NK-92 treated with Interleukin-12 subunit alpha and Interleukin-12 subunit beta, amount 100 ng/mL, for 24 hours (cell line): ENCODE measurements at places on chromosomes 3 and 15.

GRCh38 chr15:61084944-61085367, 144.1 kb downstream of the RORA start:
- DNase-seq = no peak

GRCh38 chr3:132382267-132382666, 35.0 kb upstream of the DNAJC13 start:
- no peak for DNase-seq

GRCh38 chr15:65945616-65946015, 76.3 kb downstream of the RAB11A start:
- no peak for DNase-seq

DNA sequence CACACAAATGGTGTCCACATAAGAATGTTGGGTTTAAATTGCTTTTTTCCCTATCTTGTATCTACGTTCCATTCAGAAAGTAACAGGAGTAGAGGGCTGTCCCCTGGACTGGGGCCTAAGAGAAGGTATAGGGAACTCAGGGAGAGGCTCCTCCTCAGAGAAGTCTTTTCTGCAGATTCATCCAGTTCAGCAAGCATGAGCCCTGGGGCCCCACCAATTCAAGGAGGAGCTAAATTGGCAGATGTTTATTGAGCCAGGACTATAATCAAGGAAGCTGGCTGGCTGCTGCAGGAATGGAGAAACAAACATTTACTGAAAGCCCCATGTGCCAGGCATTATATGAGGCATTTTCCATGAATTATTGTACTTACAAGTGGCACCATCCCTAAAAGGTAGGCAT, 22.1 kb upstream of the LARS2 start:
- DNase-seq = no peak

DNA sequence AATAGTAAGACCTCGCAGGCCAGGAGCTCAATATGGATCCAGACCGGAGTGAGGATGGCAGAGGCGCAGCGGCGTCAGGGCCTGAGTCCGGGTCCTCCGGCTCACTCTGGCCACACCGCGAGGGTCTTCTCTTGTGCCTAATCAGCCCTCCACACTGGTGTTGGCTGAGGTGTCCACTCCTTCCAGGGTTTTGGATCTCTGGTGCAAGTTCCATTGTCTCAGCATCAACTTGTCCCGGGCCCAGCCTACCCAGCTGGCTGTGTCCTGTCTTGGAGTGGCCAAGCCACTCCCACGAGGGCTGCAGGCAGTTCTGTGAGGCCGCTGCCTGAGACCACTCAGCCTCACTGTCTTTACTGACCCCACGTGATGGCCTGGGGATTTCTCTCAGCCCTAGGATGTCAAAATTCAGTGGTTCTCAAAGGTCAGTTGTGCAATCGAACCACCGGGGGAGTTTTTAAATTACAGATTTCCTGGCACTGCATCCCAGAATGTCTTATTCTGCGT, 12.6 kb upstream of the GOLGA6L7 start:
- no peak for DNase-seq

- no peak for DNase-seq
These were observed 147.8 kb downstream of the SOX2 start for GRCh38 chr3:181859518-181859917.

- no peak for DNase-seq
These were observed 12.1 kb downstream of the SEMA3F start for GRCh38 chr3:50167069-50167840.

GRCh38 chr3:49339941-49340800, at the start of gene USP4:
TSS of gene USP4 (minus strand) at chr3:49340053. CDS start at chr3:49340024, 29 bp downstream.
- DNase-seq = peak; percentile 85

GRCh38 chr15:52146776-52147175, 34.2 kb upstream of the BCL2L10 start:
- DNase-seq = no peak

GRCh38 chr3:162742159-162742717, 1245.6 kb downstream of the OTOL1 start:
- DNase-seq = no peak

GRCh38 chr3:124653797-124654469, 76.3 kb upstream of the UMPS start:
- no peak for DNase-seq

GRCh38 chr3:194076475-194076874, 59.5 kb upstream of the HES1 start:
- DNase-seq = no peak

DNA sequence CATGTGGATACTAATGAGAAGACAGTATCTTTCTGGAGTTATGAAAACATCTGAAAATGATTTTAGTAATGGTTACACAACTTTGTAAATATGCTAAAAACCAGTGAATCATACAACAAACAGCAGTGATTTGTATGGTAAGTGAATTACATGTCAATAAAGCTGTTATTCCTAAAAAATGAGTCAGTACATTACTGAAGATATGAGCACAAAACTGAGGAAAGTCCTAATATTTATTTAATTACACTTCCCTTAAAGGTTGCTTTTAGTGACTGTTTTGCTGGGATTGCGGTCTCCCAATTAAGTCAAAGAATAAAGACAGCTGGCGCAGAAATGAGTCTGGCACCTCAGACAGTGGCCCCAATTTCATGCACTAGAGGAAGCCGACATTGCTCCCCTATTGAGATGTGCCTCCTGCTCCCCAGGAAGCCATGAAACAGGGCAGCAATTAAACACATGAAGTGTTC, 50.9 kb upstream of the FSIP1 start:
- no peak for DNase-seq

DNA sequence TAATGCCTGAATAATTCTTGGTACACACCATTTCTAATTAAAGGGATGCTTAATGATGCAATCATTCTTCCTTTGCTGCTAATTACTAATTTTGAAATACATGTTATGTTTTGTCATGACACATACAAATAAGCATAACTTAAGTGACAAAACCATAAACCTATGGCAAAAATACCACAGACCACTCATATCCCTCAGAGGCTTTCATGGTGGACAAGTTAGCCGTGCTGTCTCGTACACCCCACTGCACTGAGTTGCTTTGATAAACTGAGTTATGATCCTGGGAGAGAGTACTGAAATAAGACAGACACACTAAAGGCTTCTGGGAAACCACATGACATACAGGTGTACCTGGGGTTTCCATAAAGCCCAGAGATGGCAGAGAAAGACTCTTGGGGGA, 913.8 kb downstream of the FHIT start:
- DNase-seq = no peak

DNA sequence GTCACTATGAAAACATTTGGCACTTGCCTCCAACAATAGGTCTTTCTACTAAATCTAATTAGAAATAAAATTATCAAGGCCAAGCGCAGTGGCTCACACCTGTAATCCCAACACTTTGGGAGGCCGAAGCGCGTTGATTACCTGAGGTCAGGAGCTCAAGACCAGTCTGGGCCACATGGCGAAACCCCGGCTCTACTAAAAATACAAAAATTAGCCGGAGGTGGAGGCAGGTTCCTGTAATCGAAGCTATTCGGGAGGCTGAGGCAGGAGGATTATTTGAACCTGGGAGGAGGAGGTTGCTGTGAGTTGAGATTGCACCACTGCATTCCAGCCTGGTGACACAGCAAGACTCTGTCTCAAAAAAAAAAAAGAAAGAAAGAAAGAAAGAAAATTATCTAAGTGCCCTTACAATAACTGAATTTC, 1.6 kb upstream of the PLD1 start:
- no peak for DNase-seq

DNA sequence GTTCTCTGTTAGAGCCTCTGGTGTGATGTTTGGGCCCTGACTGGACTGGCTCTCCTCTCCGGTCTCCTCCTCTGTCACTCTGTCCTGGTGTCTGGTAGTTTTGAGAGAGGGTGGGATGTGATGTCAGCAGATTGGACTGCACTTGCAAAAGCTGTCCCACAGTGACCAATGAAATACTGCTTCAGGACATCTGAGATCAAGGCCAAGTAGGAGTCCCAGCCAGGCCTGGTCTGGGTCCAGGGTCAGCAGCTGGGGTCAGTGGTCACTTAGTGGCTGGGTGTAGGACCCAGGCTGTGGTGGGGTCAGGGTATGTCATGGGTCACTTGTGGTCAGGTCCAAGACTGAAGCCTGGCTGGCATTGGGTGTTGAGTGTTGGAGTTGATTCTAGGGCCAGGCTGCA, 20.9 kb downstream of the ALDH1L1 start:
- DNase-seq = no peak

GRCh38 chr3:23113455-23114171, 89.5 kb upstream of the UBE2E2 start:
- no peak for DNase-seq

DNA sequence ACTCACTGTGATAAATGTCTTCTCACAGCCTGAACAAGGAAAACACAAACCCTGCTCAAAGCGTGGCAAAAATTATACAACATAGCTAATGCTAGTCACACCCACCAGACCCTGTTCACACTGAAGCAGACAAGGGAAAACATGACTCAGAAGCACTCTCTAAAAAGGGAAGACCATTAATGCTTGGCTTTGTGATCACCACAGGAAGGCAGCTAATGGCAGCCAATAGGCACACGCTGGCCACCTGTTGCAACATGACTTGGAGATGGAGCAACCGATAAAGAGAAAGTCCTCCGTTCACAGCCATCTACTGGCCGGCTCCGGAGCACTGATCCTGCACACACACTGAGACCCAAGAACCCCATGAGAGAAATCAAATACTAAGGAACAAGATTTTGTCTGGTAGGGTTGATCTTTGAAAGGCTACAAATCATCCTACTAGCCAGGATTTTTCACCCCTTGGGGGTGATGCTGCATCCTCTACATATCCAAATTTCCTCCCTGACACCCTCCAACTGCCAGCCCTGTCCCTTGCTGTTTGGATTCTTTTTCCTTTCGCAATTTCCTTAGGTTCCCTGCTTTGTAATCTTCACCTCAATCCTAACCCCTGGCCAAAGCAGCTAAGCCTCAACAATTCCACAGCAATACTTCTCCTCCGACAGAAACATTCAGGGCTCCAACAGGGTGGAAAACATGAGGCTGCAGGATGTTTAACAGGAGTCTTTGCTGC, 3.2 kb downstream of the ZXDC start:
- DNase-seq = peak; percentile 64

GRCh38 chr3:14803981-14804834, 14.6 kb upstream of the FGD5 start:
- DNase-seq = no peak

DNA sequence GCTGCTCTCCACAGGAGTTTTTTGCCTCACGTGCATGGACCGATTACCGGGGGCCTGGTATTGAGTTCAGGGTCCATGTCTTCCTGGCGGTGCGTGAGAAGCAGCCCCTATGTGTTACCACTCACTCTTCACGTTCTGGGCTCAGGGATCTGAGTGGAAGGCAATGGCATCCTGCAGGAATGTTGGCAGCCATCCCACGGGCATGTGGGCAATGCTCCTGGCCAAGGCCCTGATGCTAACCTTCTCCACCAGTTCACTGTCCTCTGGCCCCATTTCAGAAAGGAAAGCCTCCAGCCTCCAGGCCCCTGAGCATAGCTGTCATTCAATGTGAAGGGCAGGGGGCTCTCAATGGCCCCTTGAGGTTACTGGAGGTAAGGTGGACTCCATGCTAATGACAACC, 43.0 kb upstream of the KY start:
- DNase-seq = no peak

- no peak for DNase-seq
These were observed 47.3 kb upstream of the PHLDB2 start for GRCh38 chr3:111811811-111812210.

- no peak for DNase-seq
These were observed 527.4 kb upstream of the PROK2 start for GRCh38 chr3:72312339-72312738.

DNA sequence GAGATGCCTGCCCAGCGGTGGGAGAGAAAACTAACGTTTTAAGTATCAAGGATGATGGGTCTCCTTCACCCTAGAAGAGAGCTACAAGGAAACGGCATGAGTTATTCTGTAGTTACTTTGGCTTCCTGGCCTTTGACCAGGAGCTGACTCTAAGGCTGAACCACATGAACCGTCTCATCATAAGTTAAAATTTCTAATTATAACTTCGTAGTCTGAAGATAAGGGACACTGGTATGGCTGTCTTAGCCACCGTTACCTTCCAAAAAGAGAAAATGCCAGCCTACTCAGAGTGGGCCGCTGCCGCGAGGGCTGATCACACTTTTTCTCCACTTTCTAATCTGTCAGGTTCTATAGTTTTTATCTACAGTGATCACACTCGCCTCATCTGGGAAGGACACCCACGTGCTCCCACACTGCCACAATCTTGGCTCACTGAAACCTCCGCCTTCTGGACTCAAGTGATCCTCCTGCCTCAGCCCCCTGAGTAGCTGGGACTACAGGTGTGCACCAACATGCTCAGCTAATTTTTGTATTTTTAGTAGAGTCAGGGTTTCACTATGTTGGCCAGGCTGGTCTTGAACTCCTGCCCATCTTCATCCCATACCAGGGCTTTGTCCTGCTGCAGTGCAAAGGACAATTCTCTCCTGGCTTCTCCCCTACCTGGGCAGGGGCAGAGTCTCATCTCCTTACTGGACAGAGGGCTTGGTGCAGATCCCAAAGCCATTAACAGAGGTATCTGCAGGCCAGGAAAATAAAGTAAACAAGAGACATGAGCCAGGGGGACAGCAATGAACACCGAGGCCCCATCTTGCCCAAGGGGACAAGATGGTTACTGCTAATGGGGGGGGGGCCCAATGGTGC, 73.4 kb downstream of the RFTN1 start:
- DNase-seq = no peak

DNA sequence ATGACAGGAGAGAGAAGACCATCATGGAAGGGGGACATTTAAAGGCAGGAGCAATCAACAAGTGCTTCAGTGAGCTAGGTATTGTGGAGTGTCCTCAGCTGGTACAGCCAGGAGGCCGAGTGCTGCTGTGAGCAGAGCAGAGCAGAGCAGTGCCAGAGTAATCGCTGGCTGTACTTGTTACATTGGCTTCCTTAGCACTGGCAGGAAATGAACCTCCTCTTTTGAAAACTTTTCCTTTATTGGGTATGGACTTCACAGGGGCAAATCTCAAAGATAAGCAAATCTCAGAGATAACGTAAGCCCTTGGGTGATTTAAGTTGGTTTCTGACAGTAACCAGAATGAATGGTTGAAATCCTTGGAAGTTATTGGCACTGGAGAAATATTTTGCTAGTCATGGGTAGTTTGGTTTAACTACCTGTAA, 2.1 kb downstream of the SH3GL3 start:
- DNase-seq = no peak

DNA sequence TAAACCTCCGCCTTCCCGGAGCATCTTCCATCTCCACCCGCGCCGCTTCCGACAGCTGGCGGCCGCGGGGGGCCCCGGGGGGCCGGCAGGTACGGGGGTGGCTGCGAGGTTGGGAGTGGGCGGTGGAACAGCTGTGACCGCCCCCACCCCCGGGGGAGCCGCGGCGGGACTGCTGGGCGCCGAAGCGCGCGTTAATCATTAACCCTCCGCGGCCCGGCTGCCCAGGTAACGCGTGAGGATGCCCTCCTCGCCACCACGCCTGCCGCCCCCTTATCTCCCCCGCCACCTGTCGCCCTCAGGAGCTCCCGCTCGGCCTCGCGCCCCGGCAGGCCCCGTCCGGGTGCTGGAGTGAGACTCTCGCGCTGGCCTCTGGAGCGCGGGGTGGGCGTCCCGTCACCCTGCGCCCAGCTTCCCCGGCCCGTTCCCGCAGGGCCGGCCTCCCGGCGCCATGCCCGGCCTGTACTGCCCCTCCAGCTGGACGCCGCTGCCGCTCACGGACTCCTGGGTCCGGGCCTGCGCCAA, 757 bp downstream of the VWA5B2 start:
- no peak for DNase-seq

- DNase-seq = no peak
These were observed 41.8 kb downstream of the NCEH1 start for GRCh38 chr3:172669021-172669420.
